ENCODE measurements at places on chromosomes 13 and 19.

GRCh38 chr19:39401070-39401548 is 5.5 kb upstream of the ZFP36 start:
- no peak for DNase-seq

DNA sequence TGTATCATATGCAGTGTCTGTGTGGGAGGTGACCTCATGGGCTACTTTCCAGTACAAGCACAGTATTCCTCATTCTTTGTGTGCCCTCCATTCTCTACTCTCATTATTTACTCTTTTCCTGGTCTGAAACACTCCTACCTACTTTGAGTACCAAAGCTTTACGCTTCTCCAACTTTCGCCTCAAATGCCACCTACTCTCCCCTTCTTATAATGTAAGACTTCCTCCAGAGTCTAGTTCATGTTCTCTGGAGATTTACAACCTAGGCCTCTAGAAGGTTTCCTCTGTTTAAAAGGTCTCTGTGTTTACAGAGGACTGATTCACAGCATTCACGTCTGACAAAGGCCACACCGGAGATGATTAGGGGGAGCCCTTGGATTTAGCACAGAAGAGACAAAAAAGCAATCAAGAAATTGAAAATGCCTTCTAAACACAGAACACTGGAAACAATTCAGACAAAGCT is 302.0 kb downstream of the KLF12 start:
- DNase-seq = no peak

GRCh38 chr13:48000559-48001113 is 437 bp downstream of the SUCLA2 start:
- peak; percentile 2 for DNase-seq

- no peak for DNase-seq
Observed at GRCh38 chr19:1046117-1046626, 6.3 kb downstream of the ABCA7 start.

DNA sequence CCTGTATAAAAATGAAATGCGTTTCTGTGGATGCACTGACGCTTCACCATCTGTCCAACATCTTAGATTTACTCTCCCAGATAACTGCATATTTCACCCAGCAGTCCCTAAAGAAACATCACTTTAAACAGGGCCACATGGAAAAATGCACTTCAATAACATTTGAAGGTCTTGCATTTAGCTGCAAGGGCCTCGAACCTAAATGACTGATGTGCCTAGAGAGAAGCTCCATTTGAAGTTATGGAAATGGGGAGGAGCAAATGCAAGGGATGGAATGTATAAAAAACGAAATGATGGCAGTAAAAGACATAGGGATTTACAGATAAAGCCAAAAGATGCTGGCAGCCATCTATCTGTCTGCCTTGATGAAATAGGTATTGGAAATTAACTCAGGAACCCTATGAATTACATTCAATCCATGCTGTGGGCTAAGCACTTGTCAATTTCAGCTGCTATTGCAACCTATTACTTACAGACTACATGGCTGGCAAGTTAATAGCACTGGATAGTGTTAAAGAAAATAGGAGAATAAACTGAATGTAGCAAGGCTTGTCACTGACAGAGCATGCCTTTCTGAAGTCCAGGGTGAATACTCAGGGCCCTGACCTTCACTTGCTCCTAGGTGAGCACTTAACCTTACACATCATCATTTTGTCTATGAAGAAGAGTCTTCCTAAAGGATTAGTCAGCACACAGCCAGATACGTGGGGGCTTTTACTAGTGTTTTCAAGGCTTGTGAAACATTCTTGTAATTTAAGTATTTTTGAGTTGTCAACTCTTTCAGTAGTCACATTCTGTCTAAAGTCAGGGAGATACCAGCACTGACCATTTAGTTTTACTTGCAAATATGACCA is 963.4 kb downstream of the PCDH17 start:
- no peak for DNase-seq

DNA sequence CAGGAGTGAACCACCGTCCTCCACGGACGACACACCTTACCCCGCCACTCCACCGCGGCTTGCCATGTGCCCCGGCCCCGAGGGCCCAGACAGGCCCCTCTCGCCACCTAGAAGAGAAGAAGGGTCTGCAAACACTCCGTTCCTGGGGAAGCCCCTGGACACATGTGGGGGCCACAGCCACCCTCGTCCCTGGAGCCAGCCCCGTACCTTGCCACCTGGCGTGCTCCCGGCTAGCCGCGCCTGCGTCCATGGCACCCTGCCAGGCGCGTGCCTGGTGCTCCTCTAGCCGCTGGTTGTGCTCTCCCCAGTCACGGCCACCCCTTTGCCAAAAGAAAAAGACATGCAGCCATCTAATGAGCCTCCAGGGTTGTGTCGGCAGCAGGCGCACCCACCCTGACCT is 19.9 kb upstream of the TINCR start:
- DNase-seq = no peak

DNA sequence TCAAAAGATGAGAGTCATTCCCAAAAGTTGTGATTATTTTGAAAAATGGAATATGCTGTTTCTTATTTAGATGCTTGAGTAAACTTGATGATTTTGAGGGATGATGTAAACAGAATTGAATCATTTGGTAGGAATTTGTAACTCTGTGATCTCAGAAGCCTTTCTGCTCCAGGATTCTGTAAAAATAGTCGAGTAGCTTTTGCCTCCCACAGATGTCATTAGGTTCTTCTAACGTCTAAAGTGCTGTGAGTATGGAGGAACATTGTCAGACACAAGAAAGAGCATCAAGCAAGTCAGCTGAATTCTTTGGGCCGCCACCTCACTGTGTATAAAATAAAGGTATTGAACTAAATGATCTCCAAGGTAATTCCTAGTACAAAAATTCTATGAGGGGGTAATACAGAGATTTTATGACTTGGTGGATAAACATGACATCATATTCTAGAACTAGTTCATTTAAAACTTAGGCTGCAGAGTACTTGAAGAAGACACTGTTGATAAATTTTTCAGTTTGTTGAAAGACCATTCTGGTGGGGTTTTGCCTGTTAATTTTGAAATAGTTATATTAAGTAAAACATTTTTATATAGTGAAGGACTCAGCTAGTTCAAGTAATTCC is 1.4 kb upstream of the GPR183 start:
- DNase-seq = no peak

DNA sequence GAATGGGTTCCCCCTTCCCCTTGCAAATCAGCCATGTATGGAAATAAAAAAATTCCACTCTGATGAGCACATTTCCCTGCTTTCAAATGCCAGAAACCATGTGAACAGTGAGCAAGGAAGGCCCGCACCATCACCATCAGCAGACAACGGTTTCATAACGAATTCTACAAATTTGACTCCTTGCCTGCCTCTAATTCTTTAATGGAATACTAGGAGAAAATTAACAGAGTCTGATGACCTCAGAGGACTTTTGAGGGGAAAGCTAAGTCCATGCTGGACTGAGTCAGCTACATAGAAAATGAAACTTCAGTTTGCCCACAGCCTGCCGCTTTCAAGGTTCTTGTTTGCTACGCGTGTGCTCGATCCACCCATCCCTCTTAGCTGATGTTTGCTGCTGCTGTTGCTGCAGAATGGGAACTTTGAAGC is 46.7 kb upstream of the KL start:
- DNase-seq = no peak

DNA sequence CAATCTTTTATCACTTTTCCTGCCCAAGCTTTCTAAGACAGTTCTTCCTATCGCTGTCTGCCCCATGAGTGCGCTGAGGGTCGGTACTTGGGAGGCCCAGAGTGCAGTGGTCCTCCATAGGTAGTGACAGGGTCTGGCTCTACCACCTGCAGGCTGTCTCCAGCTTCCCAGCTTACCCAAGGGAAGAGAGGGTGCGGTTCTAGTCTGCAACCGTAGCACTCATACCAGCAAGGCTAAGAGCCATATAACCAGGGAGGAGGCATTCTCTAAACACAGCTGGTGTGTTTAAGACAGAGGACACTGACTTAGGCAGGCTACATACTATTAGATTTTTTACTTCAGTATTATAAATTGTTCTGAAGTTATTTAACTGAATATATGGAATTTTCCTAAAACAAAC is 8.2 kb downstream of the PROZ start:
- DNase-seq = no peak

- DNase-seq = no peak
Observed at GRCh38 chr13:93169980-93170379, 56.6 kb upstream of the GPC6 start.

DNA sequence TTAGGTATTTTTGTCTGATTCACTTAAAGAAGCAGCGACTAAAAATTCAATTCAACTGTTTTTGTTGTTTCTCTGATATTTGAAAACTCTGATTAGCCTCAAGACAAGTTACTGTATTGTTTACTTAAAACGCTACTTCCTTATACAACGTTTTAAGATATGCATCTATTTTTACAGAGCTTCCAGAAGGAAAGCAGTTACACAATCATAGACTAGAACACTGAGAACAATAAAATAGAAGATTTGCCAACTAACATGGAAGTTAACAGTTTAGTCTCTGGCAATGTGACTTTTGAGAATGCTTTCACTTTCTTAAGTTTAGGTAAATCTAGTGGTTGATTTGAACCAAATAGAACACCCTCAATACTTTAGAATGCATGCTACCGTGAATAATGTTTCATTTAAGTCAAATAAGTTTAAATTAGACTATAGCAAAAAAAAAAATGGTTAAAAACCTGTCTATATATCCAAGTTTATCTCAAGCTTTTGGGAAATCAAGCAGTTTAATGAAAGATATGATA is 614.8 kb downstream of the DACH1 start:
- DNase-seq = no peak

GRCh38 chr13:98449273-98449672 is 127.6 kb downstream of the STK24 start:
- no peak for DNase-seq

DNA sequence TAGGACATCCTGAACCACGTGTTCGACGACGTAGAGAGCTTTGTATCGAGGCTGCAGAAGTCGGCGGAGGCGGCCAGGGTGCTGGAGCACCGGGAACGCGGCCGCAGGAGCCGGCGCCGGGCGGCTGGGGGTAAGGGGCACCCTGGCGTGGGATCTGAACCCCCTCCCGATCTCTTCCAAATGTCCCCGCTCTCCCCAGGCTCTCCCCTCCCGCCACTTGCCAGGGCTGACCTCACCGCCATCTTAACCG is 6.0 kb downstream of the EPS8L1 start:
- DNase-seq = no peak

DNA sequence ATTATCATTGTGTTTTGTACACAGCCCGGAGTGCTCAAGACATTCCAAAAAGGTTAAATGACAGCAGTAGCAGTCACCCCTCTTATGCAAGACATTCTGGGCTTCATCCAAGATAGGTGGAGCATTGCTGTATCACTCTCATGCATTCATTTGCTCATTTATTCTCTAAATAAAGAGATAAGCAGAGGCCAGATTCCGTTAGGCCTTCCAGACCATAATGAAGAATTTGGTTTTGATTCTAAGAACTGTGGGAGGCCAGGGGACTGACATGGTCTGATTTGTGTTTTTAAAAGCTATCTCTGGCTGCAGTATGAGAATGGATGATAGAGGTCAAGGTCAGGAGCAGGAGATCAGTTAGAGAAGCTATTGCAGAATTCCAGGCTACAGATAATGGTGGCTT is 145.8 kb downstream of the KCNRG start:
- DNase-seq = no peak

DNA sequence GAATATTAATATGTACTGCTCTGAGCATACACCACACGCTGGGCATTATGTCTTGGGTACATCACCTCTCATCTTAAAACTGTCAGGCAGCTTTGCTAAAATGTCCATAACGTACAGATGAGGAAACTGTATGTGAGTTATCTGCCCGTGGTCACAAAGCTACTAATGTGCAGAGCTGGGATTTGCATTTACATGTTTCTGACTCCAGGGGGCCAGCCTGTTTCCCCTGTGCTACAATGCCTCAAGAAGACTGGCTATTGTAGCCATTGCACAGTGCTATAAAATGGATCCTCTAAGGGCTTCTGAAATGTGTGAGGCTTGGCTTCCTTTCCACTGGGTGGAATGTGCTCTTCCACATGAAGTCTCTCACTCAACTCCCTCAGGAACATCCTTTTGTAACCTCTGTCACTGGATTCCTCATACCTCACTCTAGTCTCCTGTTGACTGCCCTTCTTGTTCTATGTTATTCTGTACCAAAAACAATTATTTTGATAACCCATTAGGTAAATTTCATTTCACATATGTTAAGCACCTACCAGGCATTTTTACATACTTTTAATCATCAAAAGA is 95.6 kb upstream of the HTR2A start:
- DNase-seq = no peak

All from effector CD8-positive, alpha-beta T cell (primary cell).